ENCODE measurements at places on chromosomes 12 and 14.
A peak's percentile ranks its signal among the peaks of the same experiment; 100 is the strongest.

DNA sequence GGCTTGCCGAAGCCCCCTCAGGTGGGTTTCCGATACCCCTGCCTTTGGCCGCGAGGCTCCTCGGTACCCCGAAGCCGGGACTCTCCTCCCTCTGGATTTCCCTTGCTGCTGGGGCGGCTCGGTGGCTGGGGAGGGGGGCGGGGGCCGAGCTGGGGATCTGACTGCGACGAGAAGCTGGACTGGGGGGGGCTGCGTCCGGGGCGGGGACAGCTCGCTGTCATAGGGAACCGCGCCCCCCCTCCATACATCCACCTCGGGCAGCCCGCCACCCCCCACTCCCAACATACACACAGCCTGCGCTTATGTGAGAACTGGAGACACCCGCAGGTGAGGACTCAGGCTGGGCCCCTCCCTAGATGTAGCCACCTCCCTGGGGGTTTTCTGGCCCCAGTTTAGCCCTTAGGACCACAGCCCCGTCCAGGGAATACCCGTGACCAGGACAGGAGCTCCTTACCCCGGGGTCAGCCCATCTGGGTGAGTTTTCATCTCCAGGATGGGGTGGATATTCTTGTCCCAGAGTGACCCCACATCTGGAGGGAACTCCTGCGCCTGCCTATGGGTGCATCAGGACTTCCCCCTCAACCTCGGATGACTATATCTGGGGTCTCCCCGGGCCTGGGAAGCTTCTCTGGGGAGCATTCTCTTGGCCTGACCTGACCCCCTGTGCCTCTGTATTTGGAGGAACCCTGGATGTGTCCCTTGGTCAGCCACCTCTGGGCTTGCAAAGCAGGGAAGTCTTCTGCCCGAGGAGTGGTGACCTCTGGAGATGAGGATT is 687 bp downstream of the ASIC1 start:
- no peak for DNase-seq

DNA sequence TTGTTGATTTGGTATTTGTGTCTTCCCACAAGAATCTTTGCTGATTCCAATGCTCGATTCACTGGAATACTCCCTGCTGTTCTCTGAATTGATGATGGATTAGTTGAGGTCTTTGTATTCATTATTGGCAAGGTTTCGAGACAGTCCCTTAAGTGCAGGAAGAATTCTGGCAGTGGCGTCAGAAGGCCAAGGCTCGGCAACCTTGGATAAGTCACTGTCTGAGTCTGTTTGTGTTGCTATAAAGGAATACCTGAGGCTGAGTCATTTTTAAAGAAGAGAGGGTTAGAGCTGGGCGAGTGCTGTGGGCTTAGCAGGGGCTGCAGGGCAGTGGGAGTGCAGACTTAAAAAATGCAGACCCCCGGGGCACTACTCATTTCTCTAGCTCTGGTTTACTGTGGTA is 56.9 kb downstream of the CHST11 start:
- no peak for DNase-seq

GRCh38 chr12:30968211-30968610 is 41.7 kb downstream of the TSPAN11 start:
- DNase-seq: no peak

GRCh38 chr14:94304243-94304642 is 11.2 kb upstream of the SERPINA10 start:
- no peak for DNase-seq

DNA sequence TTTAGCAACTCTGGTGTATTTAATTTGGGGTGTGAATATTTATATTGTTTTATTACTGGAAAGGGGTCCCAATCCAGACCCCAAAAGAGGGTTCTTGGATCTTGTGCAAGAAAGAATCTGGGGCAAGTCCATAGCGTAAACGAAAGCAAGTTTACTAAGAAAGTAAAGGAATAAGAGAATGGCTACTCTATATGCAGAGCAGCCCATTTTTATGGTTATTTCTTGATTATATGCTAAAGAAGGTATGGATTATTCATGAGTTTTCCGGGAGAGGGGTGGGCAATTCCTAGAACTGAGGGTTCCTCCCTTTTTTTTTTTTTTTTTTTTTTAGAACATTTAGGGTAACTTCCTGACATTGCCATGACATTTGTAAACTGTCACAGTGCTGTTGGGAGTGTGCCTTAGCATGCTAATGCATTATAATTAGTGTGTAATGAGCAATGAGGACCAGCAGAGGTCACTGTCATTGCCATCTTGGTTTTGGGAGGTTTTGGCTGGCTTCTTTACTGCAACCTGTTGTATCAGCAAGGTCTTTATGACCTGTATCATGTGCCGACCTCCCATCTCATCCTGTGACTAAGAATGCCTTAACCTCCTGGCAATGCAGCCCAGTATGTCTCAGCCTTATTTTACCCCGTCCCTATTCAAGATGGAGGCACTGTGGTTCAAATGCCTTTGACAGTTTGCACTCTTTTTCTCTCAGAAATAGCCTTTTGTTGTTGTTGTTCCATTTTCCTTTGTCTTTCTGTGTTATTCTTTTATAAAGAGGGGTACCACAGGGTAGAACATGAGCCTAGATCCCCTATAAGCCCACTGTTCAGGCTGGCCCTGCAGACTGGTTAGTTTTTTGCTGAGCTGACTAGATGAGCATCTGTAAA is 75.5 kb upstream of the DCD start:
- DNase-seq: peak; percentile 52

- DNase-seq: peak; percentile 65
Measured at GRCh38 chr12:45260104-45260815, 44.4 kb downstream of the ANO6 start.

- peak; percentile 40 for DNase-seq
Measured at GRCh38 chr14:71142375-71143038, 235.2 kb downstream of the PCNX1 start.

- peak; percentile 32 for DNase-seq
Measured at GRCh38 chr14:103393070-103393469, 7.9 kb downstream of the MARK3 start.

GRCh38 chr14:92844204-92844603 is 50.1 kb downstream of the GOLGA5 start:
- DNase-seq: no peak

- DNase-seq: no peak
Measured at GRCh38 chr12:94020335-94020734, 128.0 kb upstream of the PLXNC1 start.

- no peak for DNase-seq
Measured at GRCh38 chr12:25063873-25064628, 115.2 kb upstream of the BCAT1 start.

DNA sequence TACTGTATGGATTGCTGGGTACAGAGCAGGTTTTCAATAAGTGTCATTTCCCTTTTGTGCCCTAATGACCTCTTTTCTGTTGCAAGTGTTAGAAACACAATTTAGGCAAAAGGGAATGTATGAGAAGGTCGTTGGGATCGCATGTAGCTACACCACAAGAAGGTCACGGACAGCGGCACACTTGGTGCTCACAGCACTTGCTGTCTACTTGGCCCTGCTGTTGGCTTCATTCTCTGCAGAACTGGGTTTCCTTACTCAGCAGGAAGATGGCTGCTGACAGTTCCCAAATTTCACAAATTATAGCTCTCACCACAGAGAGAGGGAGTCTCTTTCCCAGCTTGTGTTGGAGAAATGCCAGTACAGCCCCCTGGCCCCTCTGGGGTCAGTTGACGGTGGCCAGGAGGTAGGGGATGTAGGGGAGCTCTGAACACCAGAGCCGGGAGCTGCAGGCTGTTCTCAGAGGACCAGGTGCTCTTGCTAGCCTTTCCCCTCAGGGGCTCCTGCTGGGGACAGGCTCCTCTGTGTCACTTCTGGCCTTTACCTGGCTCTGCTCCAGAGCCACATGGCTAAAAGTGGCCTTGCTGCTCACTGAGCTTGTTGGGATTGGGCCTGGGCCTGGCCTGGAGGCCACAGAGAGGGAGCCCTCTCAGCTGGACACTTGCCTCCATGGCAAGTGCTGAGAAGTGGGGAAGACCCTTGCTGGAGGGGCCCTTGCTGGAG is 50.9 kb upstream of the BCL7A start:
- DNase-seq: no peak

- no peak for DNase-seq
Measured at GRCh38 chr14:25092258-25092740, 42.4 kb upstream of the STXBP6 start.

DNA sequence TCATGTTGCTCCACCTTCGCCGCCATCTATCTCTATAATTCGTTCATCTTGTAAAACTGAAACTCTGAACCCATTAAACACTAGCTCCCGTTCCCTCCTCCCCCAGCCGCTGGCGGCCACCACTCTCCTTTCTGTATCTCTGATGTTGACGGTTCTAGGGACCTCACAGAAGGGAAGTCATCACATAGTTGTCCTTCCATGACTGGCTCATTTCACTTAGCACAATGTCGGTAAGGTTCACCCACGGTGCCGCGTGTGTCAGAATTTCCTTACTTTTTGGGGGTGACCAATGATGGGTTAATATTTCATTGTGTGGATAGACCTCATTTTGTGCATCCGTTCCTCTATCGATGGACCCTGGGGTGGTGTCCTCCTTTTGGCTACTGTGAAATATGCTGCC is 2.0 kb upstream of the CACNA2D4 start:
- no peak for DNase-seq

GRCh38 chr12:27769142-27769673 is 10.8 kb upstream of the KLHL42 start:
- no peak for DNase-seq

DNA sequence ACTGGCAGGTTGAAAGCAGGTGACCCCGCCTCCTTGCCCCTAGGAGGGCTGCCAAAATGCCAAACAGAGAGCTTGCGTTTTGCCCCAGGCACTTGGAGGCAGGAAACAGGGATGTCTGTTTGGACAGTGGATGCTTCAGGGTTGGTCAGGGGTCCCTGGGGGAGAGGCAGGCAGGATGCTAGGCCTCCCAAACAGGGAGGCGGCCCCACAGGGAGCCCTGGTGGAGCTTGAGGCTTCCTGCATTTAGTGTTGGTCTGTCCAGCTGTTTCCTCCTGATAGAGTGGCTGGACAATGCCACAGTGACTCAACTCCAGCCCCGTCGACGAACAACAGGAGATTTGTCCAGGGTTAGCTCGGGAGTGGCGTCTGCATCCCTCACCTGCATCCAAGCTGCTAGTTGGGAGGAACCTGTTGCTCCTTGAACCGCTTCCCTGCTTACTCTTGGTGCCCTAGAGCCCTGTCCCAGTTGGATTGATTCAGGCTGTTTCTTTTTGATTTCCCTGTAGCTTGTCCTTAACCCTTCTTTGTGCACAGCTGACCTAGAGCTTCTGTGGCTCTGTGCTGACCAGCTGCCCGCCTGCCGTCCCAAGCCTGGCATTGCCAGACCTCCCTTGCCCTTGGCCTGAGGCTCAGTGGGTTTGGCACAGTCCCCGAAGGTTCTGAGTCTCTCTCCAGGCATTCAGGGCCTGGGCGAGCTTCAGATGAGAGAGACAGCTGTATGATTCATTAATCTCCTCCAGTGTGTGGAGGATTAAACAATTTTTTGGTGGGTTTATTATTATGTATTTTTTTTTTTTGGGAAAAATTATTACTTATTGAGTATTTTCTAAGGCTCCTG is 45.9 kb downstream of the TSPAN9 start:
- peak; percentile 98 for DNase-seq

DNA sequence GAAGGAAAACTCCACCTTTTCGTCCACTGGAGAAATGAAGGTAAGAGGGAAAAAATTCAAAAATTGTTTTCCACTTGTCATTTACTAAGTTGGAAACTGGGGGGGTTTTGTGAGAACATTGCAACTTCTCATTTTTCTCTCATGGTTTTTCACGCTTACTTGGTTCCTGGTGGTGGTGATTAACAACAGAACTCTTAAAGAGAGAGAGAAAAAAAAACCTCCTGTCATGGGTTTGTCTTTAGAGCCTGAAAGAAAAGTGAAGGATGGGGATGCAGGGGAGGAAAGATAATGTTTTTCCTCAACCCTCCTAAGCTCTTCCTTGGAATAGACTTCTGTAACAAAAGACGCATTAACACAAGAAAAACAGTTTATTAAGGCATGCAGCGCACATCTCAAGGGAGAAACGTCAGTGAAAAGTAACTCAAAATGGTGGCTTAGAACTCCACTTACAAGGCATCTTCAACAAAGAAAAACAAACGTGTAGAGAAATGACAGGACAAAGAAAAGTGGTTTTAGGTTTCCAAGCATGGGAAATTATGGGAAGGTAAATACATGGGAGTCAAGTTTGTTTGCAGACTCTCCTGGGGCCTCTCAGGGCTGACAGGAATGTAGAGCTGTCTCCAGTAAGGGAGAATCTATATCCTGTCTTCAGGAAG is 81.9 kb upstream of the ATF7IP start:
- no peak for DNase-seq

DNA sequence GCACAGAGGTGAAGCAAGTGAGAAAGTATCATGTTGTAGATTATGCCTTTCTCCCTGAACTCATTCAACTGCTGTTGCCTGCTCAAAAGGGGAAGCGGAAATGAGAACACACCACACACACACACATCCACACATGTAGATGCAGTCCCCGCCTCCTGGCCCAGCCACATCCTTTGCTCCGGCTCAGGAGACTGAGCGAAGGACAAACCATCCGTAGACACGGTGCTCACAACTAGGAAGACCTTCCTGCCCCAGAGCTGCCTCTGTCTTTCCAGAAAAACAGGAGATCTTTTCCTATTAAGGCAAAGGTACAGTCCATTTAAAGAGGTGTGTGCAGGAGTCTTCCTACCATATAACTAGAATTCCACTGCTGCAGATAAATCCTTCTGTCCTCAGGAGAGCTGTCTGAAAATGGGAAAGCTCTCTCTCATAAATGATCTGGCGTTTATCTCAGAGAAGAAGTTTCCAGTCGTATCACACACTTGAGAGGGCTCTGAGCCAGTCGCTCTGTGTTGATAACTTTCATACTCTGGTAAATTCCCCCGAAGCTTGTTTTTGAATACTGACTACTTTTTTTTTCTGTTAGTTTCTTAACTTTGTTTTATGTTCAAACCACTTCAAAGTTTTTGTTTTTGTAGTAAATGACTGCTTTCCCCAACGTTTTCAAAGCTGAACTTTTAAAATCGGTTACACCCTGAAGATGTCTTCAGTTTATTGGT is at the start of gene TESPA1:
Gene TESPA1 (minus strand): TSS at position 105 of the 719 bp plus-strand sequence. CDS start 10,200 bp downstream, outside the sequence.
- no peak for DNase-seq

- no peak for DNase-seq
Measured at GRCh38 chr12:84704856-84705255, 207.7 kb downstream of the SLC6A15 start.

GRCh38 chr12:28083840-28084678 is 106.2 kb upstream of the CCDC91 start:
- DNase-seq: no peak

DNA sequence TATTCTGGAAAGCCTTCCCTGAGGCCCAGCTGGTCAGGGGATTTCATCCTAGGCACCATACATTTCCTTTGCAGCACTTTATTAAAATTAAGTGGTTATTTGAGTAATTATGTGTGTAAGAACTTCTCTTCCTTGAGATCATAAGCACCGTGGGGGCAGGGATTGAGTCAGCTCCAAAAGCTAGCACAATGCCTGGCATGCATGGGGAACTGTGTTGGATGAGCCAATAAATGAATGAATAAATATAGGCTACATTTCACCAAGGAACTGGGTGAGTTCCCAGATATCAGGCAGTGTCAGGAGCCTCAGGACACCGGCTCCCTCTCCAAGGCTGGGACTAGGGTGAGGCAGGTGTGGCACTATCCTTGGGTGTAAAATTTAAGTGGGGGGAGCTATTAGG is 82.8 kb upstream of the FBXO21 start:
- no peak for DNase-seq
